NCI-H774 (cell line): ENCODE measurements at places on chromosomes 2 and 18.
A peak's percentile ranks its signal among the peaks of the same experiment; 100 is the strongest.

DNA sequence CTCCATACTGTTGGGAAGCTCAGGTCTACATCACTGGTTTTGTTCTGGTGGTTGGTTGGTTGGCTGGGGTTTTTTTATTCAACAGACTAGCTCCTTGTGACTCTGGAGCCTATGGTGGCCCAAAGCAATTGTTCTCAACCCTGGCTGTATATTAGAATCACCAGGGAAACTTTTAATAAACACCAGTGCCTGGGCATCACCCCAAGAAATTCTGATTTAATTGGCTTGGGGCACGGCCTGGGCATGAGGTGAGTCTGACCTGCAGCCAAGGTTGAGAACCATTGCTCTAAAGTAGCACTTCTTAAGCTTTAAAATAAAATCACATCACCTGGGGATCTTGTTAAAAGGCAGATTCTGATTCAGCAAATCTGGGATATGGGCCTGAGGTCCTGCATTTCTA lies 184.1 kb downstream of the C1D start:
- DNase-seq = no peak

- DNase-seq = no peak
Measured at GRCh38 chr2:6647046-6647445, 218.7 kb downstream of the CMPK2 start.

GRCh38 chr2:155100261-155100660 lies 401.8 kb downstream of the KCNJ3 start:
- no peak for DNase-seq

GRCh38 chr2:100766806-100767205 lies 53.1 kb upstream of the NPAS2 start:
- no peak for DNase-seq

DNA sequence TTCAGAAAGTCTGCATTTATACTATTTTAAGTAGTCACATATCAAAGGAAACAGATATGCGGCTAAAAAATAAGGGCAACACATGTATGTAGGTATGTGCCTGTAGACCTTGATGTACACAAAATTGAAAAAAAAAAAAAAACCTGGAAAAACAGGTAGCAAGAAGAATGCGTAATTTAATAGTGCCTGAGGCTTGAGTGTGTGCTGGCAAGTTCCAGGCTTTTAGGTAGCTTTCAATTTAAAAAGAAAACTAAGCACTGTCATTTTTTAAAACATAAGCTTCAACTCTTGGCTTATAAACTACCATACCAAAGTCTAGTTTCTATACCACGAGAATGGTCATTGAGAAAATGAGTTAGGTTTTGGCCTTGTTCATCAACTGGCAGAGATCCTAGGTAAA lies 72.3 kb downstream of the OTX1 start:
- DNase-seq = no peak

- no peak for DNase-seq
Measured at GRCh38 chr2:163185160-163185559, 346.6 kb upstream of the KCNH7 start.

GRCh38 chr2:143545059-143545948 lies 416.1 kb downstream of the ARHGAP15 start:
- DNase-seq = no peak

GRCh38 chr2:199462956-199463692 lies 5.4 kb upstream of the SATB2 start:
- no peak for DNase-seq

DNA sequence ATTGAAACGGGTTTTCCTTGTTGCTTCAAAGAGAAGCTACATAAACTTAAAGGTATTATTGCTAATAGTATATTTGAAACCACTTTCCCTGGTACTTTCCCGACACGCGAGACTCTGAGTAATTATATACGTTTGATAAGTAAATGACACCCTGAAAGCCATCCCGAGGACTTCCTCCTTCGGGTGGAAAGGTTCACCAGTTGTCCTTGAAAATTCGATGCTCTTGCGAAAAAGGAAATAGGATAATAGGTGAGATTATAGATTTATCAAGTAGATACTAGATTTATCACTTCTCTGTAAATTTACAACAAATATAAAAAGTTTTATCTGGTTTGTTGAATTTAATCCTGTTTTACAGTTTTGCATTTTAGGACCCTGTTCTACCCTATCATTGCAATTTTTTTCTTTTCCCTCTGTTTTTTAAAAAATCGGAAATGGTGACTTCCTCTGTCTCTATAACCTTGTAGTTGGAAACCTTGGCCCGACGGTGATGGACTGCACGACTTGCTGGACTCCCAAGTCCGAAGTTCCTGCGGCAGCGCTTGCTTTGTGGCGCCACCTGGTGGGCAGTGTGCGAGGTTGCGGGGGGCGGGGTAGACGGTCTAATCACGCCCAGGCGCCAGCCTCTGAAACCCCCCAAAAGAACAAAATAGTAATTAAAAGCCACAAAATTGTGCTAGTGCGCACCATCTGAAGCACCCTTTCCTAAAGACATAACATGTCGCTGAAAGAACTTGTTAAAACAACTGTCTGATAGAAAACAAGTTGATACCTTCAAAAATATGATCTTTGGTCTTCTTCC lies 972 bp upstream of the DLX2 start:
- peak; percentile 85 for DNase-seq
